Neural crest cell (in vitro differentiated cells): ENCODE measurements at places on chromosomes 3 and 15.

DNA sequence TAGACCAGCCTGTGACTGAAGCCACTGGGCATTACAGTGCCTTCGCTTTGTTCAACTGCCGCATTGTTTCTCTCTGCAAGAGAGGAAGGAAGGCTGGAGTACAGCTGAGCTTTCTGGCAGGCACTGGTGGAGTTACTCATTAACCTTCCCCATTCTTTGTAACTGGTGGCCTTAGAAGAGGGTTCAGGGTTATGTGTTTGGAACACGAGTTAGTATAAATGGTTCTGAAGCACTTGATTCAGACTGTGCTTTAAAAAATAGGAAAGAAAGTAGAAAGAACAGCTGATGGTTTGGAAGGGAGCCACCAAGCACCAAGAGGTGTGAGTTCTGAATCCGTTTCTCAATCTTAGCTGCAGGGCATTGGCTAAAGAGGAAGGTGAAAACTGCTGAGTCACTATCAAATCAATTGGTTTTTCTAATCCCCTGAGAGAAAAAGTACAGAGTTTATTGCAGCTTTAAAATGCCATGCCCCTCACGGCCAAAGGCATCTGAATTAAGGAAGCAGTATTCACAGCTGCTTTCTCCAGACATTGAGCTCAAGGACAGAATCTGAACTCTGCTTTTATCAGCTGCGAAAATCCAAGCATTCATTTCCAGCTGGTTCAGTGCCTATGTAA, 3.6 kb downstream of the HGD start:
- DNase-seq = no peak

GRCh38 chr15:82798531-82799166, 7.2 kb downstream of the FSD2 start:
- DNase-seq = no peak

DNA sequence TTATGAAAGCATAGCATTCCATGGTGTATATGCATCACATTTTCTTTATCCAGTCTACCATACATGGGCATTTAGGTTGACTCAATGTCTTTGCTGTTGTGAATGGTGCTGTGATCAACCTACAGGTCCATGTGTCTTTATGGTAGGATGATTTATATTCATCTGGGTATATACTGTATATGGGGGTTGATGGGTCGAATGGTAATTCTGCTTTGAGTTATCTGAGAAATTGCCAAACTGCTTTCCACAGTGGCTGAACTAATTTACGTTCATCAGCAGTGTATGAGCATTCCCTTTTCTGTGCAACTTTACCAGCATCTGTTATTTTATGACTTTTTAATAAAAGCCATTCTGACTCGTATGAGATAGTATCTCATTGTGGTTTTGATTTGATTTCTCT, 662.4 kb upstream of the BCHE start:
- DNase-seq = no peak

DNA sequence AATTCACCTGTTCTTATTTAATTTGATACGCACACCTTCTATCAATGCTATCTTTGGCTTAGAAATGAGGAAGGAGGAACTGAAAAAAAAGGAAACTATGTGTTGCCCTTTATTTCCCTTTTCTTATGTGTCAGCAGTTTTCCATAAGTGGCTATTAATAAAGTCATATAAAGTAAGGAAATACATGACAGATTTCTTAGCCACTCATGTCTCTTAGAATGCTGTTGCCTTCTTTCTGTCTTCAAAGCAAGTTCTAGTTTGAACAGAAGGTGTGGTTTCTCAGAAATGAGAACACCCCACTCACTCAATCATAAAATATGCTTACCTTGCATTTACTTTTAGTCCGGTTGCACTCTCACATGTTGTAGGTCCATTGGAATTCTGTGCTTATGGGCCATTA, 640.5 kb upstream of the GRM7 start:
- no peak for DNase-seq

DNA sequence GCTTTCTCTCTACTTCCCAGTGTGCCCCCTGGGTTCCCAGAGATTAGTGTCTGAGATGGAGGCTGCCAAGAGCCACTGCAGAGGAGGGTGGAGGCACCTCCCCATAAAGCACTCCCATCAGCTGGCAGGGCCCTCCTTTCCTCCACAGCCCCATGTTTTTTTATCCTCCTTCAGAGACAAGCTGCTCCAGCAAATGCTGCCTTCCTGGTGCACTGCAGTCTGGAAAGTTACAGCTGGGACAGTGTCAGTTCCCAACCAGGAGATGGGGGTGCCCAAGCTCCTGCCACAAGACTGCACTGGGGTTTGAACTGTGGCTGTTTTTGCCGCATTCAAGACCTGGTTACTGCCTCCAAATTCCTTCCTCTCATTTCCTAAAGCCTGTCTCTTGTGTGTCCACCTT, 206.1 kb downstream of the CADPS start:
- no peak for DNase-seq

- no peak for DNase-seq
Observed at GRCh38 chr3:122310361-122310760, 14.7 kb upstream of the CSTA start.

GRCh38 chr3:50286322-50287227, 5.7 kb downstream of the IFRD2 start:
- DNase-seq = no peak

DNA sequence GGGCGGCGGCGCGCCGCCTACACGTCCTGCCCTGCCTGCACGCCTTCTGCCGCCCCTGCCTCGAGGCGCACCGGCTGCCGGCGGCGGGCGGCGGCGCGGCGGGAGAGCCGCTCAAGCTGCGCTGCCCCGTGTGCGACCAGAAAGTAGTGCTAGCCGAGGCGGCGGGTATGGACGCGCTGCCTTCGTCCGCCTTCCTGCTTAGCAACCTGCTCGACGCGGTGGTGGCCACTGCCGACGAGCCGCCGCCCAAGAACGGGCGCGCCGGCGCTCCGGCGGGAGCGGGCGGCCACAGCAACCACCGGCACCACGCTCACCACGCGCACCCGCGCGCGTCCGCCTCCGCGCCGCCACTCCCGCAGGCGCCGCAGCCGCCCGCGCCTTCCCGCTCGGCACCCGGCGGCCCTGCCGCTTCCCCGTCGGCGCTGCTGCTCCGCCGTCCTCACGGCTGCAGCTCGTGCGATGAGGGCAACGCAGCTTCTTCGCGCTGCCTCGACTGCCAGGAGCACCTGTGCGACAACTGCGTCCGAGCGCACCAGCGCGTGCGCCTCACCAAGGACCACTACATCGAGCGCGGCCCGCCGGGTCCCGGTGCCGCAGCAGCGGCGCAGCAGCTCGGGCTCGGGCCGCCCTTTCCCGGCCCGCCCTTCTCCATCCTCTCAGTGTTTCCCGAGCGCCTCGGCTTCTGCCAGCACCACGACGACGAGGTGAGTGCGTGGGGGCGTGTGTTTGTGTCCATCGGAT, 602 bp downstream of the TRIM71 start:
- DNase-seq = no peak

- DNase-seq = no peak
Observed at GRCh38 chr3:64082961-64083541, 59.8 kb upstream of the PSMD6 start.

GRCh38 chr15:73015493-73015892, 36.8 kb upstream of the NEO1 start:
- no peak for DNase-seq

DNA sequence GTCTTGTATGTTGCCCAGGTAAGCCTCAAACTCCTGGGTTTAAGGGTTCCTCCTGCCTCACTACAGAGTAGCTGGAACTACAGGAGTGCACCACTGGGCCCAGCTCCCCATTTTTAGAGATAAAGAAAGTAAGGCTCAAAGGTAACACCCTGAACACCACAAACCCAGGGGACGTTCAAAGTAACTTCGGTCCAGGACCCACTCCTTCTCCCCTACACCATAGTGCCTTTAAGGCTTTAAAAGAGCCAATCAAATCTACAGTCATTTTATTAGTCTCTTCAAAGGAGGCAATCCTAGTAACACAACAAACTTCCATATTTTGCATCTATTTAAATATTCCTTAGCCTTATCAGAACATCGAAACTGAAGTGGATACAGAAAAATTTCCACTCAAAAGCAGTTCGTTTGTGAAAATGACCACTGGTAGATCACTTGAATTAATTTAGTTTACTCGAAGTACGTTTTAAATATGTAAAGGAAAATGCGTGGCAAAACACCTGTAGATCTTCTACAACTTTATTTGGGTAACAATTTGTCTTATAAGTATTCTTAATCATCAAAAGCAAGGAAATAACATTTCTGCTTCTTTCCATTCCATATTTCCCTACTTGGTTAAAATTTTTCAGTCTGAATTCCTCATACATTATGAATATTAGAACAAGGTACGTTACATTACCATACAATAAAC, 1.8 kb downstream of the STAG1 start:
- no peak for DNase-seq

GRCh38 chr15:69393831-69394491, 20.2 kb upstream of the KIF23 start:
- no peak for DNase-seq

DNA sequence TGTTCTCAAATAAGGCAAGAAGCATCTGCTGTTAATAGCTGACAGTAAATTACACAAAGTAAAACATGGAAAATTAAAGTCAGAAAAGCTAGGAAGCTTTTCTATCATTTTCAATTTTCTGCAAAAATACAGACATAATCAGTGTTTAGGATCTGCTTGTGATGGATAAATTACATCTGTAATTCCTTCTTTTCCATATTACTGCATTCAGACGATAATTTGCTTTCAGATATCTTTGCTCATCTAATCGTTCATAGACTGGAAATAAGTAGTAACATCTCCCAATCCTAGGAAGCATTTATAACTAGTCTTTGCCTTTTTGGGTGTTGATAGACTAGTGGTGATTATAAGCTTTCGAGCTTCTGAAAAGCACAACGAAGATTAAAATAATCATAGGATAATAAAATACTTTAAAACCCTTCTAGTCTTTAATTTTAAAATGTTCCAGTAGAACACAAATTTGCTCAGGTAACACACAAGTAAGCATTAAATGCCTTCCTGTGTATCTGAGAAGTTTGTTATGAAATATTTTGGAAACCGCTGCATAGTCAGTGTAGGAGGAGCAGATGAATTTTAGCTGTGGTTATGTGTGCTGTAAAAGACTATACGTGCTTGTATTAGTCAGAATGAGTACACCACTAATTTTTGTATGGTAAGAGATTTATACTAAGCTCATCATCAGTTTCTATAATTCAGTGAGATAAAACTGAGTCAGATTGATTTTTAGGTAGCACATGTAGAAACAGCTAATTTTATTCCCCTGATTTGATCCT, 41.0 kb downstream of the MBNL1 start:
- DNase-seq = no peak

DNA sequence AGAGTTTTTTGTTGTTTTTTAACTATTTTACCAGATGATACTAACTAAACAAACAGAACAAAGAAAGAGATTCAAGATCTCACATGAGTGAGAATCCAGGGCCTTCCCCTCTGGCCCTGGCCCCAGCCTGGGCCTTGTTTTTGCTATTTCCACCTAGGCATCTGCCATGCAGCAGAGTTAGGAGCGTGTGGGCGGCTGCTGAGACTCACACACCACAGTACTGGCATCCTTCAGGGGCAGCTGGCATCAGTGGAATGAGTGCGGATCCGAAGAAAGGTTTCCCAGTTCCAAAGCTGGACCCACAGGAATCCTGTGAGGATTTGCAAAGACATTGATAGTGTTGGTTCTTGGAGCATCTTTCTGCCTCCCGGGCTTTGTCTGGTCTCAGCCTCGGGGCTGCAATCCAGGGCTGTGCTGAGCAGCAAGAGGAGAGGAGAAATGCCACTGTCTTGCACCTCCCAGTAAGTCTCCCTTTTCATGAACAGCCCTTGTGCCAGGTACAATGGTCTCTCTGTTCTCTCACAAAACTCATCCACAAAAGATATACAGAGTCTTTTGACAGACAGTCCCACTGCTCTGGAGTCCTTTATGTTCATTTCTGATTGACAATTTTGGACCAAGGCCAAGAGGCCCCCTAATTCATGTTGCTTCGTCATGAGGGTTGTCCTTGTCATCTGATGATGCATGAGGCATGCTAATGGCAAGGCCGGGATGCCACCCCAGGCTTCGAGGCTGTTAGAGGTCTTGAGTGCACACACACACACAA, 46.6 kb downstream of the APH1B start:
- DNase-seq = peak; percentile 35

DNA sequence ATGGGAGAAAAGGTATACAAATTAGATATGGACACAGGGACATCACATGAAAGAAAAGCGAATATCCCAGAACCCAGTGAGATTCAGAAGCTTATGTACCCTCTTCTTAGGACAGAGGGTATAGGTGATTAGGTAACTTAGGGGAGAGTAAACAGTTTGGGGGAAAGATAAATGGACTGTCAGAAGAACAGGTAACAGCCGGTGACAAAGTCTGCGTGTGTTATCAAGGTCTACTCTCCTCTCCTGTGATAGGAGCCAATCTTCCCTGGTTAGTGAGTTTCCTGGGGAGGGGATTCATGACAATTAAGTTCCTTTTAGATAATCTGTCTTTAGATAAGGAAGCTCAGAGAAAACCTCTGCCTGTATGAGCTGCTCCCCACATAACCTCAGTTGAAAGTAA, 30.6 kb upstream of the SNRPN start:
- DNase-seq = no peak

DNA sequence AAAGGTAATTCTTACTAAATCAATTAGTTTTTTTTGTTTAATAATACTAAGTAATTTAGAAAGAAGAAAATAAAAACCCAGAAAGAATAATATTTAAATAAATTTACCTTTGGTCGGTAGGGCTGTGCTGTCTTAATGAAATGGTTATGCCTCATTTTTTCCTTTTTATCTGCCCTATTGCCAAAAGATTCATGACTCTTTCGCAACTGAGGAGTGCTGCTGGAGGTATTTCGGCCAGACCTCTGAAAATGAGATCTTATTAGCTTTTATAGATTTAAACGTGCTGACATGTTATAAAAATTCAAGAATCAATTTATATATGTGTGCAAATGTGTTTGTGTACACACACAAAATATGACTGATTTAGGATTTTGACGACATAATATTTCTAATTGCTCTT, 67.1 kb upstream of the USP50 start:
- no peak for DNase-seq

DNA sequence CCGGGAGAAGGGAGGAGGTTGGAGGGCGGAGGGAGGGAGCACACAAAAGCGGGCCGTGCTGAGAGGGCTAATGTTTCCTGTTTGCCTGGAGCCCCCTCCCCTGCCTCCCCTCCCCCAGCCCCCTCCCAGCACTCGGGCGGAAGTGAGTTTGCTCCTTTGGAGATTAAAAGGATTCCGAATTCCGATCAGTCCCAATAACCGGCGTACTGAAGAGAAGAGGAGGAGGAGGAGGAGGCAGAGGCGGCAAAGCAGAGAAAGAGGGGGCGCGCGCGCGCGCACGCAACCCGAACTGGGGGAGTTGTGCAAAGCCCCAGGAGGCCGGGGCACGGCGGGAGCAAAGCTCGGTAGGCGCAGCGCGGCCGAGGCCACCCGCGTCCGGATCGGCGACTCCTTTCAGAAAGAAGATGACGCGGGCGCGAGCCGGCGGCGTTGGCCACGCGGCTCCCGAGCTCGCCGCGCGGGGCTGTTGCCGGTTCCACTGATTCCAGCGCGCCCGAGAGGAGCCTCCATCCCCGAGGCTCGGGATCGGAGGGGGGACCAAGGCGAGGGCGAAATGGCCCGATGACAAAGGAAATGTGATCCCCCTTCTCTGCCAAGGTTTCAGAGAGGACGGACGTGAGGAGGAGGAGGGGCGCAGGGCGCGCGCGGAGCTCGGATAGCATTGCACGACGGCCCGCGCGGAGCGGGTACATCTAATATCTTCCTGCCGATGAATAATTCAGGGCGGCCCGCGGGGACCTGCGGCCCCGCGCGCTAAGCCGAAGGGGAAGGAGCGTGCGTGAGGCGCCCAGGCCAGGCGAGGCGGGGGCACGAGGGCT, 1.1 kb upstream of the TRIM71 start:
- peak; percentile 71 for DNase-seq

- DNase-seq = no peak
Observed at GRCh38 chr3:101172516-101172915, 147.9 kb downstream of the IMPG2 start.

GRCh38 chr3:183718012-183718411, 20.4 kb downstream of the YEATS2 start:
- DNase-seq = no peak
